ENCODE measurements at places on chromosomes 6 and 20. TPM values are rescaled to one million over a fixed set of nuclear protein-coding genes. Genes with fewer than 3 reads are reported as not detected.

The SNPH gene
- polyA plus RNA-seq, result 29.4 TPM

The PACSIN1 gene
- 5.7 TPM for polyA plus RNA-seq

The FAM83B gene
- not detected for polyA plus RNA-seq

The DCDC2 gene
- polyA plus RNA-seq, result 0.57 TPM

The COL11A2 gene
- polyA plus RNA-seq, result 20.2 TPM

The SLPI gene
- polyA plus RNA-seq, result not detected

The MAP3K7 gene
- 66.1 TPM for polyA plus RNA-seq

The HLA-DRB1 gene
- not detected for polyA plus RNA-seq

The C6orf118 gene
- polyA plus RNA-seq, result 5.2 TPM

The SLC52A3 gene
- polyA plus RNA-seq, result not detected

The GRM1 gene
- polyA plus RNA-seq, result 2.9 TPM

The ADRM1 gene
- 111 TPM for polyA plus RNA-seq

The KCNQ5 gene
- polyA plus RNA-seq, result 0.10 TPM

Measured in neural cell (in vitro differentiated cells).